ENCODE measurements at places on chromosomes 7 and 10. TPM values are rescaled to one million over a fixed set of nuclear protein-coding genes. Genes with fewer than 3 reads are reported as not detected.

Gene CYP2E1
- 1.1 TPM for total RNA-seq

Gene NOS3
- 11.9 TPM for total RNA-seq

Gene LDB3
- 3.2 TPM for total RNA-seq

Gene IFIT3
- 27.2 TPM for total RNA-seq

Gene WDR86
- total RNA-seq = 2.9 TPM

Gene CYP17A1
- total RNA-seq = 3.7 TPM

Gene PLEKHS1
- total RNA-seq = 11.6 TPM

Gene TACC2
- total RNA-seq = 43.3 TPM

Gene CCL24
- total RNA-seq = not detected

Gene MRLN
- total RNA-seq = 0.98 TPM

Gene CPSF4
- 36.8 TPM for total RNA-seq

Gene CUBN
- total RNA-seq = 1.7 TPM

Gene FAM107B
- 85.4 TPM for total RNA-seq

Gene EXOC4
- total RNA-seq = 75.1 TPM

Gene C10orf53
- 0.11 TPM for total RNA-seq

Gene CALCR
- 0.20 TPM for total RNA-seq

Gene KLLN
- total RNA-seq = 1.1 TPM

Gene DNAJB9
- total RNA-seq = 40.0 TPM

Gene ZNF487
- total RNA-seq = 9.6 TPM

Gene SORCS3
- 0.14 TPM for total RNA-seq

Gene OR2A12
- not detected for total RNA-seq

Gene CAMK1D
- total RNA-seq = 9.4 TPM

Gene ZNF398
- total RNA-seq = 14.6 TPM

Gene DCLRE1C
- total RNA-seq = 14.9 TPM

Gene NRG3
- 1.1 TPM for total RNA-seq

Gene NPC1L1
- 0.03 TPM for total RNA-seq

Gene ZP3
- total RNA-seq = 0.74 TPM

Gene SFMBT2
- total RNA-seq = 11.0 TPM

Gene HPS6
- 11.7 TPM for total RNA-seq

Gene CTAGE4
- total RNA-seq = 8.2 TPM

Gene CPXM2
- total RNA-seq = 5.0 TPM

Gene BUB3
- total RNA-seq = 56.6 TPM

Gene UBE2H
- 102 TPM for total RNA-seq

Gene YAE1
- total RNA-seq = 15.4 TPM

Gene NKX1-2
- 0.06 TPM for total RNA-seq

Gene SNCG
- 2.3 TPM for total RNA-seq

Gene ANKRD30A
- not detected for total RNA-seq

Gene POLR2J2
- total RNA-seq = 9.9 TPM

Gene WEE2
- total RNA-seq = not detected

Gene PIP
- 1.5 TPM for total RNA-seq

Gene LBX1
- not detected for total RNA-seq

Gene TAS2R41
- total RNA-seq = not detected

Gene HOGA1
- 0.63 TPM for total RNA-seq

Gene ZNF425
- total RNA-seq = 2.8 TPM

Data from lung (tissue), 17 donors.